ENCODE measurements at places on chromosomes 2 and 18.

GRCh38 chr18:79102886-79103285, 33.7 kb downstream of the ATP9B start:
- DNase-seq = no peak

DNA sequence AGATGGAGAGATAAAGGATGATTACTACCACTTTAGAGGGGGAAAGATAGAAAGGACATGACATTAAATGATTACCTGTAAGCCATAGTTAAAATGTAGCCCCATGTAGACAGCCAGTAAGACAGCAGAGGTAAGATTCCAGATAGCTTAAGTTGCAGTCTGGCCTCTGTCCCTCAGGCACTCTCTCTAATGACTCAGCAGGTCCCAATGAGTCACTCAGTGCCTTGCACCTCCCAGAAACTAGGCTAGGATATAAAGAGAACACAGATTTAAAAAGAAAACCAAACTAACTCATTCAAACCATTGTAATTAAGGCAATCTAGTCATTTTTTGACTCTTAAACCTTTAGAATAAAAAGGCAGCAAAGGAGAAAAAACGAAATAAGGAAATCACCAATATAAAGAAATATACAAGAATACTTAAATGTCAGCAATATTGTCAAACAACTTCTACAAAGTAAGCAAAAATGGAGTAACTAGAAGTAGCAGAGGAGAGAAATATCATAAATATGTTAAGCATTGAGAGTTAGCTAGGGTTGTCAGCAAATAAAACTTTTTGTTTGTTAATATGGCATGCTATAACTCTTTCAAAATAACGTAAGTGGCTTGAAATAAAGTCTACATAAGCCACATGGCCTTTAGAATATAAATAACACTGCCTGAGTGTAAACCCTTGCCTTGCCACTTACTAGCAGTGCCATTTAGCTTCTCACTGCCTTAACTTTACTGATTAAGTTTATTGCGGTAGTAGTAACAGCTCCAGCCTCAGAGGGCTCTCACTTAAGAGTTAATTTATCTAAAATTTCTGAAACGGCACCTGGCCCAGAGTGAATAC, 48.5 kb downstream of the SOCS6 start:
- DNase-seq = peak; percentile 88

DNA sequence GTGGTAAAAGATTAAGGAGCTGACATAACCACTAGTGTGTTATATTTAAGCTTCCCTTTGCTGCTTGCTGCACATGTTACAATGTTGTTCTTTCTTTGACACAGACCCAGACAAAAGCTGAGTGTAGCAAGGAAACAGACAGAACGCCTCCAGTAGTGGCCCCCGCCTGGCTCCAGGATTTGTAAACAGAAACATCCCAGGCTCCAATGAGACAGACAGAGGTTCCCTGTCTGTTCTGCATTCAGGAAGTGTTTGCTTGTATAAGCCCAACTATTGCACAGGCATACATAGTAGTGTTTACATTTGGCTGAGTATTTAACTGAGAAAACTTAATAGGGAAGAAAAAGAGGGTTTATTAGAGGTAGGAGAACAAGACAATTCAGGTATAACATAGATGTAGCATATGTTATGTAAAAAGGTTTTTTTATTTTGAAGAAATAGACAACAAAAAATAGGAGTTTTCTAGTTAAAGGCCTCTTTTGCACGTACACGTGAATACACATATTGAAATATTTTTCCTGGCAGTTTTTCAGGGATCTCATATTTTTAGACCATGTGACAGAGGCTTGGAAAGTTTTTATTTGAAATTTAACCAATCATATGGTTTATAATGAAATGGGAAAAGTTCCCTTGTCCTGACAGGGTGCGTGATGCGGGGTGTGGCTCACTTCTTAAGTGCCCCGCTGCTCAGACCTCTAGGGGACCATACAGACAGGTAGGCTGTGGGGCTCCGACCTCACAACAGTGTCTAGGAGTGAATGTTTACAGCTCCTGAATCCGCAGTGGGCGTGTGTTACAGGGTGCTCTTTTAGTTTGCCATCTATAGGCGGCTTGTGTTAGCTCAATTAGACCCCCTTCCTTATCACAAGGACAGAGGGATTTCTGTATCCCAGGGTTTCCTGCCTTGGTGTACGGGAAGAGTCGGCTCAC, 118.4 kb downstream of the BMPR2 start:
- peak; percentile 66 for DNase-seq

GRCh38 chr2:216312441-216312840, 59.8 kb downstream of the MARCHF4 start:
- DNase-seq = no peak

- DNase-seq = peak; percentile 67
These were observed 25.0 kb downstream of the DCDC2C start for GRCh38 chr2:3728104-3729054.

DNA sequence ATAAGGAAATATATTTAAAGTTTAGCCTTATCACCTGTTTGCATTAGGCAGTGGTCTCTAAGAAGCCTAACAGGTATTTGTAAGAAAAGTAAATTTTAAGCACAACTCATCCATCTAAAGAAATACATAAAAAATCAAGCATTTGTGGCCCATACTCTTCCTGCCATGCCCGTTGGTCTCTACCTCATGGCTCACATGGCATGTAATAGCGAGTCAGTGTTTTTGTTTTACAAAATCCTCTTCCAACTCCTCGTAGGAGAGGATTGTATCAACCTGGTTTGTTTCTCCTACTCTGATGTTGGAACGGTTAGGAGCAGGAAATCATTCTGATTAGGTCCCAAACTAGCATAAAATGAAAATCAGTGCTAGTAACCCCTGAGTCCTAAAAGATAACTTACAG, 91.8 kb downstream of the FMNL2 start:
- DNase-seq = no peak

GRCh38 chr2:238238311-238238765, 1.5 kb downstream of the HES6 start:
- DNase-seq = no peak

GRCh38 chr18:77300579-77300978, 50.9 kb downstream of the GALR1 start:
- no peak for DNase-seq

- no peak for DNase-seq
These were observed 137.4 kb downstream of the MC4R start for GRCh38 chr18:60235164-60235563.

- peak; percentile 4 for DNase-seq
These were observed 2.2 kb downstream of the INO80D start for GRCh38 chr2:206083602-206084438.

DNA sequence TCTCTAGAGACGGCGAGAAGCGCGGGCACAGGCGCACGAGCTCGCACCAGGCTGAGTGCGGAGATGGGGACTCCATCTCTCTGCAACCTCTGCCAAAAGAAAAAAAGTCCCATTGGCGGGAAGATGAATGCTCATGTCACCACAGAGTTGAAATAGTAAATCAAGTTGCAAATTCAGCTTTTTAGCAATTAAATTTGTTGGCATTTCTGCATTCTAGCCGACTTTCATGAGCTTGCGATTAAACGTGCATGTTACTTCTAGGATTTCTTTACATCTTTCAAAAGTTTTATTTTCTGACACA, 588 bp downstream of the CHAC2 start:
- no peak for DNase-seq

- DNase-seq = no peak
These were observed 1111.6 kb upstream of the ZEB2 start for GRCh38 chr2:145631561-145631960.

GRCh38 chr2:131042148-131042775, 51.0 kb downstream of the FAM168B start:
- DNase-seq = no peak

- DNase-seq = no peak
These were observed 3.5 kb upstream of the B3GNT7 start for GRCh38 chr2:231391981-231392380.

DNA sequence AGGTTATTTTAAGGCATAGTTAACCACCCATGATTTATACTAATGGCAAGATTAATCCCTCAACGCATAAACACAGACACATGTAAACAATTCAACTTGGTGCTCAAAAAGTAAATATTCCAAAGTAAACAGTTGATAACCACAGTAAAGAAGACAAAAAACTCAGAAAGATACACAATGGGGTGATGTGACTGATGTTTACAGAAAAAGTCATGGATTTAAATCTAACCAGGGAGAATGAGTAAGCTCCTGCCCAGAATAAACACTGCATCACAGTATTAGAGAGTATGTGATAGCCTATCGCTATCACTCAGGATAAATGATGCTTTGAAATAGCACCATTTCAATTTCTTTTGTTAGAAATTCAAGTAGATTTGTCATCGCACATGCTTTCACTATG, 49.3 kb downstream of the HIBCH start:
- DNase-seq = no peak

DNA sequence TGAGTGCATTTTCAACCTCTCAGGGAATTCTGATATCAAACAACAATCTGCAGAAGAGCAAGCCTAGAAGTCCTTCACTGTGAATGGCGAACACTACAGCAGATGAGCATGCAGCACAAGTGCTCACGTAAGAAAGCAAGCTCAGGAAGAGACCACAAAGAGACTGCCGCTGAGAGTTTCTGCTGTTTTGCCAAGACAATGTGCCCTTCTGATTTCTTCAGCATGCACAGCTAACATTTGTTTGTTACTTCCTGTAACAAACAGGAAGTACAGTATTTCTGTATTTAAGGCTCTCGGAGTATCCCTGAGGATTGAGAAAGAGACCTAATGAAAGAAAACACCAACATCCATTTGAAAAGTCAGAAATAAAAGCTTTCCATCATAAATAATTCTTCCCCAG, 45.9 kb downstream of the MBOAT2 start:
- DNase-seq = peak; percentile 30

DNA sequence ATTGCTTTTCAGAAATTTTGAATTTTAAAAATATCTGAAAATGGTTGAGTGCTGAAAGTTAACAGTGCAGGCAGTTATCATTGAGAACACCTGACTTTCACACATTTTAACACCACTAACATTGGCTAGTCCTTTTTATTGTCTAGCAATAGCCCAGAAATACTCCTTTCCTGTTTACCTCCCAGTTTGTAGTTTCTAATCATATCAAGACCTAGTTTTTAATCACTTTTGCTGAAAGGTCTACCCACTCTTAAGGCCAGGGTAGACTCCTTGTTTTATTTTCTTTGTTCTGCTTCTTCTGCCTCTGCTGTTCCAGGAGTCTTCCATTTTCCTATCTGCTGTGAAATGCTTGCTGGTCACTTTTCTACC, 72.1 kb downstream of the UBE2E3 start:
- no peak for DNase-seq

DNA sequence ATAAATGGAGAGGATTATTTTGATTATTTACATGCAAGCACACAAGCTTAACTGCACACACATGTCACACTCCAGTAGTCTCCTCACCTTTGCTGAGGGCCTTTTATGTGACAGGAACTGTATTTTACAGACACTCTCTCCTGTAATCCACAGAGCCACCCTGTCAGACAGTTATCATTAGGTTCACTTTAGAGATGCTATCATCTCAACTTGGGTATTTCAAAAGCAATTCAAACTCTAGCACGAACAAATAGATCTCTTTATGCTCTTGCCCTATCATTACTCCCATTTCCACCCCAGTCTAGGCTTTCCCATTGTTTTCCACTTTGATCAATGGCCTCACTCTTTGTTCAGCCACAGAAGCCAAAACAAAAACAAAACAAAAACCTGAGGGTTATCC, 281.2 kb upstream of the EPHA4 start:
- no peak for DNase-seq

- DNase-seq = no peak
These were observed 19.6 kb downstream of the EHBP1 start for GRCh38 chr2:62724886-62725711.

- no peak for DNase-seq
These were observed 48.3 kb downstream of the SLC66A2 start for GRCh38 chr18:79903071-79903635.

GRCh38 chr2:126803434-126803775, 95.3 kb upstream of the TEX51 start:
- DNase-seq = no peak

DNA sequence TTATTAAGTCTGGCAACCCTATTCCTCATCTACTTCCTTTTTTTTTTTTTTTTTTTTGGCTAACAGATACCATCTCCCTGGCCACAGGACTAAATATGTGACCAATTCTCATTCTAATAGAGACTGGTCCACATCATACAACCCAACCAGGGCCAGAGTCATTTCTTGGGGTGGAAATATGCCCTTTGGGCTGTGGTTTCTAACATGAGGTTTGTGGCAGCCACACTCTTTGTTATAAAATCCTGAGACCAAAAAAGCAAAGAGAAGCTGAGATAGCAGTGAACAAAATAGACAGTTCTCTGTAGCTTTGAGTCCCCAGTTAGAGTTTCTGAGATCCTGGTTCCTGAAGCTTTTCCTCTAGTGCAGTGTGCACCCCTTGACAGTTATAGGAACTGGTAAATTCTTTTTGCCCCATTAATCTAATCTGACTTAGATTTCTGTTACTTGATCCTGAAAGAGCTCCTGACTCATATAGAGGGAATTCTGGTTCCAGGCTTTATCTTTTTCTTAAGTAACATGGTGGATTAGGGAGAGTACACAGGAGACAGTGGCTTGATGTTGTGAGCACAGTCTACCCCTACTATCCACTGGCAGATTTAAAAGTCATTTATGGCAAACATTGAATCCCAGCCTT, 86.8 kb downstream of the MAIP1 start:
- peak; percentile 72 for DNase-seq

DNA sequence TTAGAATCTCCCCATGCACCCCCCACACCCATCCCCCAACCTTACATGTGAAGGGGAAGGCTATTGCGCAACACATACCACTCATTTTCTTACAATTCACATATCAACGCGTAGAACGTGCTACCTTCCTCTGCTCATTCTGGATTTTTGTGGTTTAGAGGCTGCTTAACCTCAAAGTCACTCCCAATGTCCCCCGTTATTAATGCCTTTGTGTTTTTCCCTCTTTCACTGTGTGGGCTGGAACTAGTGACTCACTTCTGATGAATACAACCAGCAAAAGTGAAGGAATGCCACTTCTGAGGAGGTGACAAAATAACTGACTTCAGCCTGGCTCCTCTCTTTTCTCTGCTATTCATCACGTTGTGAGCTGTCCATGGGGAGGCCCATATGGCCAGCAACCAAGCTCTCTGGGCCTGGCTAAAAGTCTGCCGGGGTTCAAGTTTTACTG, 342.5 kb upstream of the NXPH2 start:
- DNase-seq = peak; percentile 89

DNA sequence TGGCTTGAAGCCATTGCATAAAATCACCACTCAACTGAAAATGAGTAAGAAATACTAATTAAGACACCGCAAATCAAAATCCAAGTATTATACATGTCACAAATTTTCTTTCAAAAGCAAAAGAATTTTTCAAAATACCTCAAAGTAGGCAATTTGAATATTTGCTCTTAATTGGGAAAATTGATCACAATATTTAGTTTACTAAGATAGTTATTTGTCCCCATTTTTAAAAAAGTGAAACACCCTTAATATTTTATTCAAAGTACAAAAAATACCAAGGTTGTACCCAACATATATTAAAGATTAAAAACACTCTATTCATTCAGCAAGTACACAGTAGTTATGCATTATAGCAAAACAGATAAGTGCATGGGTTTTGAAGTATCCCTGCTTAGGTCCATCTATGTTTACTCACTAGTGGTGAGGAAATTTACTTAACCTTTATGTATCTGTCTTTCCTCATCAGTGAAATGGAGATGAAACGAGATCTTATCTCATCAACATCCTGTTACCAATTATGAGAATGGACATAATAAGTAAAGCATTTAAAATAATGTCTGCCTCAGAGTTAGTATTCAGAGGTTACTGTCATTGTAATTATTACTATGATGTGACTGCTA, 35.1 kb downstream of the VPS54 start:
- DNase-seq = no peak
